KG1 (cell line): ENCODE measurements at places on chromosomes 7 and 10.

DNA sequence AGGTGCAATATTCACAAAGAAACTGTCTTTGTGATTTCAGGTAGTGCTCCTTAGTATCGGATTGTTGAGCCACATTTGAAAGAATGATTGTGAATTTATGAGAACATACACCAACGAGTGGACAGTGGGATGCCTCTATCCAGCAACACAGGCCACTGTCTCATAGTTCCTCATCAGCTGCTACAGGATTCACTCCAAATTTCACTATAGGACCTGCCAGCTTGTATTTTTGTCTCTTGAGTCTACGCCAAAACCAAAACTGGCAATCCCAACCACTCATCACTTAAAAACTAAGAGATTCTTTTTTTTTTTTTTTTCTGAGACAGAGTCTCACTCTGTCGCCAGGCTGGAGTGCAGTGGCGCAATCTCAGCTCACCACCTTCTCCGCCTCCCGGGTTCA is 964.5 kb downstream of the CNTNAP2 start:
- DNase-seq = no peak

DNA sequence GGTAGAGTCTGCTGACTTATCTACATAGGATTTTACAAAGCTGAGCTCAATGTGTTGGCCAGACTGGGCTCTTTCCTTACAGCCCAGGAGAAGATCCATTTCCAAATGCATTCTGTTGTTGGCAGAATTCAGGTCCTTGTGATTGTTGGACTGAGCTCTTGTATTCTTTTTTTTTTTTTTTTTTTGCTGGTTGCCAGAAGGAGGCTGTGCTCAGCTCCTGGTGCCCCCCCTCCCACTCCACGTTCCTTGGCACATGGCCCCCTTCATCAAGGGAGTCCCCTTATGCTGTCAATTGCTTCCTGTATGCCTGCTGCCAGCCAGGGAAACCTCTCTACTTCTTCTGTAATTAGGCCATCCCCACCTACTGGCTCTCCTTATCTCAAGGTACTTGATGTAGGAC is 518.1 kb upstream of the AKR1E2 start:
- DNase-seq = no peak

GRCh38 chr7:117383483-117384189 is 43.7 kb downstream of the ASZ1 start:
- no peak for DNase-seq

DNA sequence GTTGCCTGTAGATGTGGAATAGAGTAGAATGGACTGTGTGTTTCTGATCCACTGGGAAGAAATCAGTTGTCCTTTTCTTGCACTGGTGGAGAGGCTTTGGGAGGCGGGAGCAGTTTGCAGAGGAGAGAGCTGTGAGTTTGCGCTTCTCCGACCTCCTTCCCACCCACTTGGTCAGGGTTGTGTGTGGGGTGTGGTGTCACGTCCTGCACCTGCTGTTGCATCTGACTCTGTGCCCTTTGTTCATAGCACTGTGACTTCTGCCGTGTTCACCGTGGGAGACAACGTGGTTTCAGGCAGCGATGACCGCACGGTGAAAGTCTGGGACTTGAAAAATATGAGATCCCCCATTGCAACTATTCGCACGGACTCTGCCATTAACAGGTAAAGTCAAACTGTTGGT is 67.8 kb downstream of the WDR37 start:
- no peak for DNase-seq

DNA sequence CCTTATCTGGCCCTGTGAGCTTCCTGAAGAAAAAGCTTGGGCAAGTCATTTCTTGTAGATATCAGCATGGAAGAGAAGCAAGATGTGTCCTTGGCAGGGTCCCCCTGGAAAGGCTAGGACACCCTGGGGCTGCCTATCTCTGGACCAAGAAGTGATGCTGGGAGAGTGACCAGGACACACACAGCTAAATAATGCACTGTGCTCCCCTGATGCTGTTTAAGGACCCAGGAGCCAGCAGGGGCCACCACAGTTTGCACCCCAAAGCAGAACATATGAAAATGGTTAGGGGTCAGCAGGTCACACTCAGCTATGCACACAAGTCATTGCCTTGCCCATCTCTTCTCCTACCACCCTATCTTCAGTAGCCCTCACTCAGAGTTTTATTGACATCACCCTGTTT is 47.9 kb upstream of the GPR26 start:
- no peak for DNase-seq

GRCh38 chr7:150648353-150649079 is 16.3 kb upstream of the GIMAP6 start:
- DNase-seq = no peak

- no peak for DNase-seq
Observed at GRCh38 chr7:13411636-13412035, 577.8 kb downstream of the ETV1 start.

DNA sequence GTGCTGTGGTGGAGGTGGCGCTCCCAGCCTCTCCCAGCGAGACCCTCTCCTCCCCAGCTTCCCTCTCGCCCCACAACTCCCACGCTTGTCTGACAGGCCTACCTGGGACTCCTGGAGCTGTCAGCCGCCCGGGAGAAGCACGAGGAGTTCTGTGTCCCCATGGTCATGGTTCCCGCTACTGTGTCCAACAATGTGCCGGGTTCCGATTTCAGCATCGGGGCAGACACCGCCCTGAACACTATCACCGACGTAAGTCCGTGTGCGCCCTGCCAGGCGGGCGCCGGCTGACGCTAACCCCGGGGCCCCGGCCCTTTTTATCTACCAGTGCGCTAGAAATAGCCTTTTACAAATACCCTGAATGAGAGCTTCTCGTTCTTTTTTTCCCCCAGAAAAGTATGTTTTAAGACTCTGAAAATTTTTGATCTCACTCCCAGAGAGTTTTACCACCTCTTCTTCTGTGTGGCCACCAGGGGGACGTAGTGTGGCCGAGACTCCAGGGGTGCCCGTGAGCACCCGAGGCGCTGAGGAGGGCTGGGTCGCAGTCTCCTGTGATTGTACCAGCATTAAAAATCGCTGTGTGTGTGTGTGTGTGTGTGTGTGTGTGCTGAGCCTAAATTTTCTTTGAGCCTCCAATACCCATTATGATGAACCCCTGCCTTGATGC is 52.6 kb downstream of the PFKP start:
- no peak for DNase-seq

DNA sequence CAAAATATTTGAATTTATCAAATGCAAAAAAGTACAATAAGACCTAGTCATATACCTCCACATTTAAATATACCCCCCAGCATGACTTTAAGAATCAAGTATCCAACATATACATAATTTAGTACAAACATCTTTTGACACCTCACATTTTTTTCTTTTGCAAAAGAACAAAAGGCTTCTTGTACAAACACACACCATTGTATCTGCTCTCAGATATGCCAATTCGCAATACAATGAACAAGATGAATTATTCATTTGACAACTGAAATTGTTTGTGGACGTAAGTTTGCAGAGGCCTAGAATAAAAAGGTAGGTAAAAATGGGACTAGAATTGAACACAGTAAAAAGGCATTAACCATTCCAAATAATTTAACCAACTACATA is 154.4 kb downstream of the CACNA2D1 start:
- DNase-seq = no peak

DNA sequence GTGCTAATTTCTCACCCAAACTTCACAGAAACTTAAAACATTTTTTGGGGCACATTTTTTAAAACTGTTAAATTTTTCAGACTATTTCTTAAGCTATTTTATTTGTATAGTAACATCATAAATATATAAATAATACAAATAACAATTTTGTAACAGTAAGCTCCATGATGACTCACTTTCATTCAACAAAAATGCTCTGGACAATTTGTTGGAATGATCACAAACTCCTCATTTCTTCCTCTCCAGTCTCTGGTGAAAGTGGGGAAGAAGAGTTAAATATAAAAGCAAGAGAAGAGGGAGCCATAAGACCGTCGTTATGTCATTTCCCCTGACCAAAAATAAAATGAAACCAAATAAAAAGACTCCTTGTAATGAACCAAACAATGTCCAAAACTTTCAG is 162.4 kb downstream of the AGMO start:
- DNase-seq = no peak

DNA sequence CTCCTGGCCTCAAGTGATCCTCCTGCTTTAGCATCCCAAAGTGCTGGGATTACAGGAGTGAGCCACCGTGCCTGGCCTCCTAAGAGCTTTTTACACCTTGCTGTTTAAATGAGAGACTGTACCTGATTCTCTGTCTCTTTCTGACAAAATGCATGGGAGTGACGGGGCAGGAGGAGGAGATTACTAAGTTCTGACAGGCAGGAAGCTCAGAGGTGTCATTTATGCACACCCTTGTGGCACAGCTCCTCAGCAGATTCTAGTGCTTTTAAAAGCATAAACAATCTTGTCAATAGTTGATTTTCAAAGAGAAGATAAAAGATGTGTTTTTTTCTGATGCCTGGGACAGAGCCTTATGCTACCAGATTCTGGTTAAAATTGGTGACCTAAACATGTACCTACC is 39.7 kb upstream of the STEAP4 start:
- no peak for DNase-seq

- no peak for DNase-seq
Observed at GRCh38 chr7:22386865-22387264, 29.9 kb upstream of the RAPGEF5 start.

DNA sequence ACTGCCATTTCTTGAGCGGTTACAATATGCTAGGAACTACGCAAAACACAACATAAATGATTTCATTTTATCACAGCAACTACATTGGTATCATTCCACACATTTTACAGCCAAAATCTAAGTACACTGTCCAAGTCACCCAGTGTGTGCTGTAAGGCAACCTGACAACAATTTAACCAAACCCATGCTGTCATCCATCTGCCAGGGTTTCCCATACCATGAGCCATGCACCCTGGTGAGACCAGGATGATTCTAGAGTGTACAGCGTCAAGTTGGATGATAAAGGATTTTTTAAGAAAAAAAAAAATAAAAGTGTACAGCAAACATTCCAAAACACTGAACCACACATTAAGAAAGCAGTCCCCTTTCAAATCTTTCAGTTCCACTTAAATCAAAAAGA is 52.9 kb downstream of the PIK3AP1 start:
- no peak for DNase-seq

GRCh38 chr10:79269443-79269842 is 77.8 kb upstream of the PPIF start:
- DNase-seq = no peak

GRCh38 chr10:106189292-106189691 is 975.2 kb downstream of the SORCS1 start:
- no peak for DNase-seq

DNA sequence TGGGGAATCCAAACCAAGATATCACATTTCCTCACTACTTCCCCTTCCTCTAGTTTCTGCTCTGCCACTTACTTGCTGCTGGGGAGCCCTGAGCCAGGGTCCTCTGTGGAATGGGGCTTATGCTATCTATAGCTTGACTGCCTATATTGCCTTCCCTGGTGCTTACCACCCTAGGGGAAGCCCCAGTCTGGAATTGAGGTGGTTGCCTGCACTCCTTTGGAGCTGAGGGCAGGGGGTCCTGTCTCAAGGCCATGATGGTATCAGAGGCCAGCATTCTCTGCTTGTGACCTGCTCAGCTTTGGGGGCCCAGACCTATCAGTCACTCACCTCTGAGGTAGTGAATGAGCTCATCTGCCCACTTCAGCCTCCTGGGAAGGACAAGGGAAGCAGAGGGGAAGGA is 29.3 kb upstream of the INMT start:
- DNase-seq = no peak

DNA sequence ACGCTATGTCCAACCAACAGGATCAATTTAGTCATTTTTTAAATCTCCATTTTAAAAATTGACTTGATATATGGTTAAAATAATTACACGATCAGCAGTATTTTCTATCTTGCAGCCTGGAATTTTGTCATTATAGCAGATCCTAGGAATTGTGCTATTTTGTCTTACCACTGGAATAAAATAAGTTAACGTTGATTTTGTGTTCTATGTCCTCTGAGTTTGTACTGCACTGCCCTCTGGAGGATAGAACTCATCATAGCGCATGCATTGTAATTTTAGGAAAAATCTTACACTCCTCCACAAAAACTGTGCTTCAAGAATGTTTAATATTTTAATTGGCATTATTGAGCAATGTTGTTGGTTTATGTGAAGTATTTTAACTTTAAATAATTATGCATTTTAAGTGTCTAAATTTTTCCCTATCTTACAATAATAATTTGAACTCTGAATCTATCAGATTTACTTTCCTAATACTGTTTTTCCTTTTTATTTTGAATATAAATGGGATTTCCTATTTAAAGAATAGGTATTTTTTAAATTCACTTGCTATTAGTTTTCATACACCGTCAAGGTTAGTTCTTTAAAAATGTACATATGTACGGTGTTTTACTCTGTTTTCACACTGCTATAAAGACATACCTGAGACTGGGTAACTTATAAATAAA is 220.1 kb downstream of the PPP1R3A start:
- DNase-seq = no peak

- DNase-seq = no peak
Observed at GRCh38 chr7:96416599-96416998, 94.7 kb upstream of the SLC25A13 start.

GRCh38 chr7:41730161-41730560 is 27.3 kb upstream of the INHBA start:
- DNase-seq = no peak

- no peak for DNase-seq
Observed at GRCh38 chr10:38605153-38605661, 511.1 kb downstream of the ZNF37A start.

- DNase-seq = no peak
Observed at GRCh38 chr7:141333459-141333858, 217.8 kb upstream of the AGK start.

- DNase-seq = no peak
Observed at GRCh38 chr10:115093286-115093775, at the start of gene ATRNL1. Gene ATRNL1, plus strand, starts transcription at chr10:115093365. Its CDS starts 386 bp downstream, at chr10:115093751.

DNA sequence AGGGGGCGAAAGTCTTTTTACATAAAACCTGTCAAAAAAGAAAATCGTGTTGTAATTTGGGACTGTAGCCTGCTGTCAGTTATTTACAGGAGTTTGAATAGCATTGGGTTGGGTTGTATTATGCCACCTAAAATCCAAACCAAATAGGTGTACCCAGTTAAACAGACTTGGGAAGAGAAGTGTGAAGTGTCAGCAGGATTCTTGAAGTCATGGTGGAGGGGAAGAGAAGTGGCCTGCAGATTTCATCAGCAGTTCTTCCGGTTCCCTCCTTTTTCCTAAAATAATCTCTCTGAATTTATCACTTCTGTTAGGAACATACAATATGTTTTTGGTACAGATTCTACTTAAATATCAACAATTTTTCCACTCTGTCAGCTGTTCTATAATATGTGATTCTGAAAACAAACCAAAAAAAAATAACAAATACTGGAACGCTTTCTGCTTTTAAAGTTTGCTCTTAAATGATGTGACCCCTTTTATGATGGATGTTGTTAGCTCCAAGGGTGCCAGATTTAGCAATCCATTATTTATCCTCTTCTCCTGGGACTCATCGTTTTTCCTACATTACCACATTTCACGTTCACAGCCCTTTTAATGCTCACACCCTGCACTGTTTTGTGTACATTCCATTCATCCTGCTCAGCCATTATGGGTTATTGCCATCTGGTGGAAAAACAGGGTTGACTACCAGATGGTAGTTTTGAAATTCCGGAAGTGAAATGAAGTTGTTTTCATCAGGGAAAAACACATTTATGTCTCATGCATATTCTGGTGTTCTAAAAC is 18.7 kb upstream of the ARHGAP12 start:
- DNase-seq = no peak

GRCh38 chr10:69991151-69991550 is 61.5 kb upstream of the MACROH2A2 start:
- no peak for DNase-seq
